Heart right ventricle (tissue), 16 donors: ENCODE measurements at places on chromosomes 2 and 18. TPM values are rescaled to one million over a fixed set of nuclear protein-coding genes. Genes with fewer than 3 reads are reported as not detected.

- H3K27ac ChIP-seq: peak overlapping the region; percentile 40
- H3K4me1 ChIP-seq: no peaks in the 10 kb centered on the region
- H3K36me3 ChIP-seq: no peaks in the 10 kb centered on the region
These were observed 613 bp downstream of the COL5A2 start for GRCh38 chr2:189178726-189179569.

Gene RSAD2
- 9.8 TPM for total RNA-seq

DNA sequence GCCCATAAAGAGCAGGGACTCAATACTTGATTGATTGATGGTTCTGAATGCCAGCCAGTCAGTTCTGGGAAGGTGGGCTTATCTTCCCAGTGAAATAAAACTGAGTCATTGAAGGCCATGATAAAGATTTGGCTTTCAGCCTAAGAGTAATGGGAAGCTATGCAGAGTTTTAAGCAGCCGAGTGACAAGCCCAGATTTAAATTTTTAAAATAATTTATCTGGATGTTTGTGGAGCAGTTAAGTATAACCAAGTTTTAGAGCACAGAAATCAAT, 122.8 kb downstream of the RAPGEF4 start:
- H3K4me1 ChIP-seq: peaks cover 53% of the 10 kb centered on the region
- H3K27me3 ChIP-seq: no peaks in the 10 kb centered on the region
- H3K36me3 ChIP-seq: no peaks in the 10 kb centered on the region
- H3K27ac ChIP-seq: no peak overlapping the region
- no peak overlapping the region for H3K4me3 ChIP-seq
- no peak for DNase-seq

DNA sequence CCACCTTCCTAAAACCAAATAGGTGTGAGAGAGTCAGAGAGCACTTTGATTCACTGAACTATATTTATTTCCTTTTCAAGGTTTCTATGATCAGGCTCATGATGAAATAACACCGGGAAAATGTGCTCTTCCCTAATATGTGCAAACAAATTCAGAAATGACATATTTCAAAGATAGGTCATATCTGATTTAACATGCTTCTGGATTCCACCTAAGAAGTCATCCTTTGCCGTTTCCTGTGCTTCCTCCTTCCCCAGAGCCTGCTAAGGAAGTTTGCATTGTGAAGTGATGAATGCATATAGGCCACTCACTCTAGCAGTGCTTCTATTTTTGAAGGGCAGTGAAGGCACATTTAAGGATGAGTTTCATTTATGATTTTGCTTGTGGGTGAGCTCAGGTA, 327.6 kb downstream of the TDRD15 start:
- no peaks in the 10 kb centered on the region for H3K4me1 ChIP-seq
- DNase-seq: no peak
- no peaks in the 10 kb centered on the region for H3K27me3 ChIP-seq
- no peak overlapping the region for H3K4me3 ChIP-seq

- DNase-seq: no peak
- no peaks in the 10 kb centered on the region for H3K36me3 ChIP-seq
- H3K4me3 ChIP-seq: no peak overlapping the region
These were observed 65.8 kb downstream of the EFEMP1 start for GRCh38 chr2:55857766-55858165.

DNA sequence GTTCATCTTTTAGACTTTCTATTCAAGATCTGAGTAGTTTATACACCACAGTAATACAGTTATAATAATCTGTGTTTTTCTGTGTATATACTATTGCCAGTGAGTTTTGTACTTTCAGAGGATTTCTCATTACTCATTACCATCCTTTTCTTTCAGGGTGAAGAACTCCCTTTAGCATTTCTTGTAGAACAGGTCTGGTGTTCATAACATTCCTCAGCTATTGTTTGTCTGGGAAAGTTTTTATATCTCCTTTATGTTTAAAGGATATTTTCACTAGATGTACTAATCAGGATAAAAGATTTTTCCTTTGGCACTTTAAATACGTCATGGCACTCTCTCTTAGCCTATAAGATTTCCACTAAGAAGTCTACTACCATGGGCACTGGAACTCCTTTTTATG, 705.5 kb downstream of the SLC4A3 start:
- H3K4me3 ChIP-seq: no peak overlapping the region
- H3K27ac ChIP-seq: no peak overlapping the region
- H3K36me3 ChIP-seq: no peaks in the 10 kb centered on the region
- no peaks in the 10 kb centered on the region for H3K27me3 ChIP-seq
- no peaks in the 10 kb centered on the region for H3K4me1 ChIP-seq

Gene CPO
- not detected for total RNA-seq

DNA sequence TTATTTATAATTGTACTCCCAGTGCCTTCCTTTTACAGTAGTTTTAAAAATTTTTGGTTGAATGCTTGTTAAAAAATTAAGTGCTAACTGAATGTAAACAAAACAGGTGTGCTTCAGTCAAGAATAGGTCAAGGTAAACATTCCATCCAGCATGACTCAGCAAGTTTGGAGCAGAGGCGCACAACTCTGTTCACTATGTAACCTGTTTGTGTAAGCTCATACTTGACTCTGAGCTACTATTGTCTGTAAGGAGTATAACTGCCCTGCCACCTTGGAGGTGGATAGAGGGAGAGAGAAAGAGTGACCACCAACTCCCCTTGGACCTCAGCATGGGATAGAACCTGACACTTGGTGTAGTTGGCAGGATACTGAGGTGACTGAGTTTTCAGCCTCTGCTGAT, 207.4 kb upstream of the SYT4 start:
- H3K27ac ChIP-seq: no peak overlapping the region
- no peak overlapping the region for H3K4me3 ChIP-seq
- no peak for DNase-seq
- H3K4me1 ChIP-seq: no peaks in the 10 kb centered on the region
- no peaks in the 10 kb centered on the region for H3K27me3 ChIP-seq
- H3K36me3 ChIP-seq: no peaks in the 10 kb centered on the region

GRCh38 chr2:98039085-98039756, 43.5 kb upstream of the TMEM131 start:
- no peak for DNase-seq
- H3K27me3 ChIP-seq: no peaks in the 10 kb centered on the region
- no peak overlapping the region for H3K4me3 ChIP-seq

GRCh38 chr2:224883700-224884099, 158.6 kb downstream of the DOCK10 start:
- no peak overlapping the region for H3K27ac ChIP-seq
- H3K27me3 ChIP-seq: no peaks in the 10 kb centered on the region
- H3K4me3 ChIP-seq: no peak overlapping the region
- no peaks in the 10 kb centered on the region for H3K36me3 ChIP-seq

Gene PKDCC
- 43.5 TPM for total RNA-seq

DNA sequence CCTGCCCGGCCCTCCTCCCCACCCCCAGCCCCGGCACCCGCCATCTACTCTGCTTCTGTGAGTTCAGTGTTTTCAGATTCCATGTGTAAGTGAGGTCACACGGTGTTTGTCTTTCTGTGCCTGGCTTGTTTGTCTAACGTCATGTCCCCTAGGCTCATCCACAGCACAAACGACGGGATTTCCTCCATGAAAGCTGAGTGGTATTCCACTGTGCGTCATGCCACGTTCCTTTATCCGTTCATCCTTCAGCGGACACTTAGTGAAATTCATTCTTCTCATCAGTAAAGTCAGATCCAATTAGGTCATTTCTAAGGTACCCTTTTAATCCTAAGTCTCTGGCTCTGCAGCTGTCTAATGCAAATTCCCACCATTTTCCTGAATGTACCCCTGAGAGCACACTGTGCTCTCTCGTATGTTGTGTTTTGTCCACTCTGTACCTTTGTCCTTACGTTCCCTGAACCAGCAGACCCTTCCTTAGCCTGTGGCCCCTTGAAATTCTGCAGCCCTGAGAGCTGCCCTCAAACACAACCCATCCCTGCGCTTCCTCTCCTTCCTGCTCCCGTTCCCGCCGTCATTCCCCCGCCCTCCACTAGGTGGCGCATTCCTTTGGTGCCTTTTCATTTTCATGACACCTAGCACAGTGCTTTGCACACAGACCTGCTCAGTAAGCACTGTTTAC, 44.1 kb downstream of the TRAPPC12 start:
- H3K4me1 ChIP-seq: peaks cover 13% of the 10 kb centered on the region
- H3K27ac ChIP-seq: no peak overlapping the region
- H3K4me3 ChIP-seq: no peak overlapping the region
- H3K27me3 ChIP-seq: no peaks in the 10 kb centered on the region
- peak; percentile 79 for DNase-seq

DNA sequence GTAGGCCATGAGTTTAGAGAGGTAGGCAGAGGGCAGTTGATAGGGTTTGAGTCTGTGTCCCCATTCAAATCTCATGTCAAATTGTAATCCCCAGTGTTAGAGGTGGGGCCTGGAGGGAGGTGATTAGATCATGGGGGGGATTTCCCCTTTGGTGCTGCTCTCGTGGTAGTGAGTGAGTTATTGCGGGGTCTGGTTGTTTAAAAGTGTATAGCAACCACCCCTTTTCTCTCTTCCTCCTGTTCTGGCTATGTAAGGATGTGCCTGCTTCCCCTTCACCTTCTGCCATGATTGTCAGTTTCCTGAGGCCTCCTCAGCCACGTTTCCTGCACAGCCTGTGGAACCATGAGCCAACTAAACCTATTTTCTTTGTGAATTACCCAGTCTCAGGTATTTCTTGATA, 25.5 kb downstream of the MARCHF4 start:
- no peak overlapping the region for H3K27ac ChIP-seq
- no peak overlapping the region for H3K4me3 ChIP-seq
- no peaks in the 10 kb centered on the region for H3K27me3 ChIP-seq
- H3K36me3 ChIP-seq: no peaks in the 10 kb centered on the region

GRCh38 chr2:171807119-171807518, 86.9 kb downstream of the SLC25A12 start:
- DNase-seq: no peak
- no peaks in the 10 kb centered on the region for H3K4me1 ChIP-seq
- no peaks in the 10 kb centered on the region for H3K27me3 ChIP-seq
- no peak overlapping the region for H3K27ac ChIP-seq
- H3K4me3 ChIP-seq: no peak overlapping the region
- H3K36me3 ChIP-seq: peaks cover 7% of the 10 kb centered on the region
